ENCODE measurements at places on chromosomes 11 and 22.

- no peak for DNase-seq
Observed at GRCh38 chr11:10377183-10377582, 72.3 kb downstream of the ADM start.

DNA sequence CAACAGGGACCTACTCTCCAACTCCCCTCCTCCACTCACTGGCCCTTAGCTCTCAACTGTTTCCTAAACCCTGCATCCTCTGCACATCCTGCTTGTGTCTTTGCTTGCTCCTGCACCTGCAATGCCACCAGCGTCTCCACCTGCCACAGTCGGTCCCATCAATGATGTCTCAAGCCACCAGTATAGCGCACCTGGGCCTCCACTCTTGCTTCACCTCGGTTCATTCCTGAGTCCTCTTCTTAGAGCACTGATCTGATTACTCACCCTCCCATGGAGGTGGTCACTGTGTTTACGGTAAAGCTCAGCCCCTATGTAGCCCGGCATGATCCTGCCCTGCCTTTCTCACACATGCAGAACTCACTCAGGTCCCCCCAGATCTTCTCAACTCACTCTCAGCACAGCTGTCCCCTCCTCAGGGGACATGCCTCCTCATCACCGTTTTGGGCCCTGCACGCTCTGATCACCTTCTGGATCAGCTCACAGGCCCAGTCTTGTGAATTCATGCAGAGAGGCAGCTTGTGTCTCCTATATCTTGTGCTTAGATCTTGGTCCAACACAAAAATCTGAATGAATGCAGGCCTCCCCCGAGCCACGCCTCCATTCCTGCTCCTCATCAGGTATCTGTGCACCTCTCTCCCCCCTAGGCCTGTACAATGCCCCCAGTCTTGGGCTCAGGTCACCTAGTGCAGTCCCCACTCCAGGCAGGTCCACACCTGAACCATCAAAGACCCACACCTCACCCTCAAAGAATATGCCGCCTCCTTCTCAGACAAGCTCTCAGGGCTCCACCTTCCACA, 31.4 kb downstream of the TRIM29 start:
- no peak for DNase-seq

DNA sequence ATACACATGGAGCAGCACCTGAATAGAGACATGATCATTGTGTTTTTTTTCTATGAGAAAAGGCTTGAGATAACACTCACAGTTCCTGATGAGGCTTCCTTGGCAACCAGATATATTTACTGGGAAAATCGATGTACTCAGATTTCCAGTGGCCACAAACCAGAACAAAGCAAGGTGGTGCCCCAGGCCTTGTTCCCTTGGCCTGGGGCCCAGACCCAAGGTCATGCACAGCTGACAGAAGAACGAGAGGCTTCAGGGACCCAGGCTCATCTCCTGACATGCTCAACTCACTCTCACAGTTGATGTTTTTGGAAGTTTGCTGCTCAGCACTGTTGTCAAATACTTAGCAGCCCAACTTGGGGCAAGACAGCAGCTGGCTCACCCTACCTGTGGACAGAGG, 281.8 kb downstream of the NTM start:
- DNase-seq, result no peak

- DNase-seq, result no peak
Observed at GRCh38 chr11:109785198-109785597, 308.0 kb upstream of the ZC3H12C start.

DNA sequence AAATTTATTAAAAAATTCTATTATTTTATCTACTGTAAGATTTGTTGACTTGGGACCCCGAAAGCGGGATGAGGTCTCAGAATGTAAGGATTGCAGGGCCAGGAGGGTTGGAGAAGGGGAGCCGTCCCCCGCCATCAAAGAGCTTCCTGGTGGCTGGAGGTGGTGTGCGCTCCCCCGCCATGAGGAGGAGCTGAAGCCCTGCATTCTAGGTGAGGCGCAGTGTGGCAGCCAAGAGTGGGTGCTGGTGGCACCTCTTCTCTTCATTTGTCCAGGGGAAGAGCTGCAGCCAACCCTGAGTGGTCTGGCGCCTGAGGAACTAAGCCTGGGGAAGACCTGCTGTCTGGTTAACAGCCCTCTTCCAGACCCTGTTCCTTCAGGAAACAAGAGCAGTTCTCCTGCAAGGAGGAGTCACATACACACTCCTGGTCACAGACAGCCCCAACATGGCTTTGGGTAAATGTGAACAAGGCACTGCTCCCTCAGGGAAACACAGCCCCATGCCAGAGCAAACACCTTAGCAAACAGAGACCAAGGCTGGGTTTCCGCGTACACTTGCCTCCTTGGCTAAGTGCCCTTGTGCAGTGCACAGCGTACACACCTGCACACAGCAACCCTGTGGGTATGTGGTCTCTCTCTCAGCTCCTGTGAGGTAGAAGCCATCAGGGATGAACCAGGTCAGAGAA, 17.3 kb downstream of the RTN4RL2 start:
- DNase-seq, result no peak

- DNase-seq, result no peak
Observed at GRCh38 chr11:60765355-60765754, 8.7 kb downstream of the MS4A15 start.

DNA sequence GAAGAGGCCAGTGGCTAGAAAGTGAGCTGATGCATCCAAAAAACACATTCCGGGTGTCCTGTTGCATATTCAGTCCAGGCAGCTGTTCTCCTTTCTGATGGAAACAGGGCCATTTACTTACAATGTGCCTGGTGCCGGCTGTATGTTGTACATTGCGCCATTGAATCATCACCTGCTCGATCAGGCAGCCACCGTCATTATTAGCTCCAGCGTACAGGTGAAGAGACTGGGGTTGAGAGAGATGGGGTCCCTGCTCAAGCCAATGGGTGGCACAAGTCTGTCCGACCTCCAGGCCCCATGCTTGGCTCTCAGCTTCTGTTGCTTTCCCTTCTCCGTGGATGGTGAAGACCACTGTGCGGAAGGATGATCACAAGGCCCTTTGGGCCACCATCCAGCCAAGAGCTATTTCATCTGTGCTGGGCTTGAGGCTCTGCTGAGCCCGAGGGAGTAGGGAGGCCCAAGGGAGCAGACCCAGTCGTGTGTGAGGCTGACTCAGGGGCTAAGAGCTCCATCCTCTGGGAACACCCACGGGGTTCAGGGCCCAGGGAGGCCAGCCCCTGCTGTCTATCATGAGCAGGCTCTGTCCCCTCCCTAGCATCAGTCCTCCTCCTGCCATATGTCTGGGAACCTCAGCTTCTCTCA, 20.7 kb upstream of the EMID1 start:
- DNase-seq, result no peak

DNA sequence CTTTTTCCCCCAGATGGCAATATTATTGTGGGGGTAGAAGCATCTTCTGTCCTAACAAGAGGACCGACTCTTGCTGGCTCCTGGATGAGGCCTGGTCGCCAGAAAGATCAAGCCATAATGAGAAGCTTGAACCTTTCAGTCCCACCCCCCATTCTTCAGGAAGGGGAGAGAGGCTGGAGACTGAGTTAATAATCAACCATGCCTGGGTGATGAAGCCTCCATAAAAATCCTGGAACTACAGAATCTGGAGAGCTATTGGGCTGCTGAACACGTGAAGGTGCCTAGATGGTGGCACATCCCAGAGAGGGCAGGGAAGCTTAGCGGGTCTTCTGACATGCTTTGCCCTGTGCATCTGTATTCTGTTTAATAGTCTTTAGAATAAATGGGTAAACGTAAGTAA, 16.3 kb downstream of the AP5B1 start:
- no peak for DNase-seq

- DNase-seq, result no peak
Observed at GRCh38 chr11:86547727-86548126, 124.7 kb downstream of the ME3 start.

DNA sequence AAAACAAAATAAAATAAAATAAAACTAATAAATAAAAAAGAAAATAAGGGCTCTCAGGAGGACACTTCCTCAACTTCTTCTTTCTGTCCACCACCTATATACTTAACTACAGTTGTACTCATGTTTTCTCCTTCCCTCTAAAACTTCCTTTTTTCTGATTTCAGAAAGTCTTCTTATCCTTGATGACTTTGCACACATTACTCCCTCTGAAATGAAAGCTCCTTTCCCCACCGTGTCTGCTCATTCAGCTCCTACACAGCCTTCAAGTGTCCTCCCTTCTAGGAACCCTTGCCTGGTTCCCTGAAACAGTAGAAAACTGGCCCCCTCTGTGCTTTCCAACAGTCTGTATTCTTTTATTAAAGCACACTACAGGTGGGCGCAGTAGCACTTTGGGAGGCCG, 18.3 kb upstream of the DDX17 start:
- no peak for DNase-seq

GRCh38 chr22:28914201-28914600, 30.8 kb downstream of the ZNRF3 start:
- no peak for DNase-seq

Measured in midbrain (tissue), 1 donor.